ENCODE measurements at places on chromosomes 7 and 10.

- peak; percentile 90 for DNase-seq
Observed at GRCh38 chr7:148575640-148576411, 14.7 kb upstream of the C7orf33 start.

- no peak for DNase-seq
Observed at GRCh38 chr7:42097752-42098151, 139.3 kb downstream of the GLI3 start.

DNA sequence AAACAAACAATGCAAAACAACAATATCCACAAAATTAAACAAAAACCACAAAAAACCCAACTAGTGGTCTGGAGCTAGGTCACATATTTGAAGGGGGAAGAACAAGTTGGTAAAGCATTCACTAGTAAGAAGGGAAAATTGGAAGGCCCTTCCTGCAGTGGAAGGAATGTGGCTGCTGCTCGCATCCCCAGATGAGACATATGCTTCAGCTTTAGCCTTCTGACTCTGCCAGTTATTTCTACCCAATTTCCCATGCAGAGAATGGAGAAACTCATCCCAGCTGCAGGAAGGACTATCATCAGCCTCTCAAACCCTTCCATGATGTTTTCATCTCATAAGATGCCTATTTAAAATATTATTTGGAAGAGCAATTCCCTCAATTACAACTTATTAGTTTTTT lies 176.6 kb downstream of the BMPER start:
- DNase-seq = no peak

GRCh38 chr7:34133983-34134782 lies 228.8 kb downstream of the BMPER start:
- DNase-seq = peak; percentile 79

DNA sequence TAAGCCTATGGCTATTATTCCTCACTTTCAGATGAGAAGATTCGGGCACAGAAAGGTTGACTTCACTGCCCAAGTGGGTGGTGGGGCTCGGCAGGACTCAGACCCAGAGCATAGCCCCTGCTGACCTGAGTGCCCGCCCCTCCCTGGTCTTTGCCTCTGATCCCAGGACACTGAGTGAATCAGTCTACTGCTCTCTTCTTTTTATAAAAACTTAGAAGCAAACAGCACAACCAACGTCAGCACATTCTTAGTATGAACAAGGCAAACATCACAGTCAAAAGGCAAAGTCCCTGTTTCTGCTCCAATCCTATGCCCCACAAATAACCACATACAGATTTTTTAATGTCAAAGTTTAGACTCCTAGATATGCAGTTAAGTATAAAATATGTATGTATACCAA lies 237.8 kb downstream of the ZMYND11 start:
- DNase-seq = no peak

DNA sequence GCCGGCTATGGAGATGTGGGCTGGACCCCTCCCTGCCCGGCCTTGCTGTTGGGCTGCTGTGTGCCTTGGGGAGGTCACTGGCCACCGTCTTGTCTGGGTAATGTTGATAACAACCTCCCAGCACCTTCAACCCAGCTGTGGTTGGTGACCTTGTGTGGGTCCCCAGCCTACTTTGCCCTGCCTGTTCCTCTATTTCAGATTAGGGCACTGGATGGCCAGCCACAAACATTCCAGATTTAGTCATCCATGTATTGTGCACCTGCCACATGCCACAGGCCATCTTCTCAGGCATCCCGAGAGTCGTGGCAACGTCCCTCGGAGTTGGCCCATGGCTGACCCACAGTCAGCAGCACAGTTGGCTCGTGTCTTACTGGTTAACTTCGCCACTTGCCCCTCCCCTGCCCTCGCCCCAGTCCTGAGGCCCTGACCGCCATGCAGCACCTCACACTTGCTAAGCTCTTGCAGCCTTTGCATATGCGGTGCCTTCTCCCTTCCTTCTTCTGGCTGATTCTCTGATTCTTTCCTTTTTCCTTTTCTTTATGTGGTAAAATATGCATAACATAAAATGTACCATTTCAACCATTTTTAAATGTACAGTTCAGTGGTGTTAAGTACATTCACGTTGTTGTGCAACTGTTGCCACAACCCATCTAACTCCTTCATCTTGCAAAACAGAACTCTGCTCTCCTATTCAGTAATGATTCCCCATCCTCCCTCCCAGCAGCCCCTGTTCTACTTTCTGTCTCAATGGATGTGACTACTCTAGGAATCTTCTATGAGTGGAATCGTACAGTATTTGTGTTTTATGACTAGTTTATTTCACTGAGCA lies 60.6 kb downstream of the PRF1 start:
- no peak for DNase-seq

DNA sequence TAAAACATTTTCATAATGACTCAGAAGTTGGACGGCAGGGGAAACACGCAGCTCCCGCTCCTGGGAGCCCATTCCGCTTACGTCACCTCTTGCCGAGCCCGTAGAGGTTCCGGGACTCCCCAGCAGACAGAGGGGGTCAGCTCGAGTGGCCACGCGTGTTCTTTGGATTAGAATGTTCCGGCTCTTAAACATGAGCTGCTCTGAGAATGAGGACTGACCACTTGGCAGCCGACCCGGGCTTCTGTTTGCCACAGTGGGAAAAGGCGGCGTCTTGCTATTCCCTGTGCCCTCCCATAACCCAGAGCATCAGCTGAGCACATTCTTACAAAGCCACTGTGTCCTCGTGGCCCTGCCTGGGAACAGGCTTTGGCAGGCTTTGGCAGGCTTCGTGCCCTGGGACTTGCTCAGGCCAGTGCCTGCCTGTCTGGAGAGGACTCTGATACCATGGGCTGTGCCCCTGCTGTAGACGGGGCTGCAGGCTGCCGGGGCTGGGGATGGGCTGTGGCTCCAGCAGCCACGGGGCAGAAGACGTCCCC lies 40.1 kb downstream of the PFKP start:
- no peak for DNase-seq

DNA sequence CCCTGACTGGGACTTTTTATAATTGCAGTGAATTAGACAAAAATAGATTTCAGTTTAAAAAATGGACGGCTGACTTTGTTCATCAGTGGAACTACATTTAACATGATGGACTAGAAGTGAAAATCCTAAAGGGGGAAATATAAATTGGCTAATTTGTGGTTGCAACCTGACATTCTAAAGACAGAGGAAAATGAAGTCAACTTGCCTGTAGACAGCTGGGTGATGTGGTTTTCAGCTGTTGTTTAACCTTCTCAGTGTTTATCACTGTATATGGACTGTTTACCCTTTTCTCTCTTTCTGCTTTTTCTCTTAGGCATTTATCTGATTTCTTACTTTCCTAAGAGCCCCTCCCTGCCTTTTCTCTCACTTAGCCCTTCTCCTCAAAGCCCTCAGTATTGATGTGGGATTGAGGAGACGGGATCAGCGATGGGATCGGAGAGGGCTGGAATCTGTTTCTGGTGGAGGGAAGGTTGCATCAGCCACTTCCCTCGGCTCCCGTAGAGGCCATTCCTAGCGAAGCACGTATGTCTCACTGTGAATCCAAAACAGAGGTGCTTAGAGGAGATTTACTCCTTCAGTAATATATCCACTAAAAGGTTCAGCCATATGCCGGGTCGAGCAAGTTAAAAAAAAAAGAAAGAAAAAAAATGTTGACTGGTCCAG lies 109.0 kb upstream of the KLF6 start:
- no peak for DNase-seq

GRCh38 chr10:115052226-115052625 lies 40.9 kb upstream of the ATRNL1 start:
- no peak for DNase-seq

- DNase-seq = no peak
Observed at GRCh38 chr10:123784646-123785045, 107.0 kb downstream of the CPXM2 start.

DNA sequence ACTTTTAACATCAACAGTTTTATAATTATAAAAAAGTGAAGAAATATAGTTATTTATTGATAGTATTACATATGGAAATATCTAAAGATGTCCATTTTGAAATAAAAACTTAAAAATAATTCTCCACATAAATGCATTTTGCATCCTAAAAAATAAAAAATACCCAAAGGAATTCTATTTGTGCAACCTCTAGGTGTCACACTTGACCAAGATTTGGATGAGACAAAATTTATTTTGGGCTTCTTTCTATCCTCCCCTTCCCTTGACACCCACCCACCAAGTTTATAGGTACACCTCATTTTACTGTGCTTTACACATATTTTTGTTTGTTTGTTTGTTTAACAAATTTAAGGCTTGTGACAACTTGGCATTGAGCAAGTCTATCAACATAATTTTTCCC lies 3.3 kb upstream of the THSD7A start:
- no peak for DNase-seq

- DNase-seq = no peak
Observed at GRCh38 chr7:7416031-7416858, 119.4 kb downstream of the COL28A1 start.

DNA sequence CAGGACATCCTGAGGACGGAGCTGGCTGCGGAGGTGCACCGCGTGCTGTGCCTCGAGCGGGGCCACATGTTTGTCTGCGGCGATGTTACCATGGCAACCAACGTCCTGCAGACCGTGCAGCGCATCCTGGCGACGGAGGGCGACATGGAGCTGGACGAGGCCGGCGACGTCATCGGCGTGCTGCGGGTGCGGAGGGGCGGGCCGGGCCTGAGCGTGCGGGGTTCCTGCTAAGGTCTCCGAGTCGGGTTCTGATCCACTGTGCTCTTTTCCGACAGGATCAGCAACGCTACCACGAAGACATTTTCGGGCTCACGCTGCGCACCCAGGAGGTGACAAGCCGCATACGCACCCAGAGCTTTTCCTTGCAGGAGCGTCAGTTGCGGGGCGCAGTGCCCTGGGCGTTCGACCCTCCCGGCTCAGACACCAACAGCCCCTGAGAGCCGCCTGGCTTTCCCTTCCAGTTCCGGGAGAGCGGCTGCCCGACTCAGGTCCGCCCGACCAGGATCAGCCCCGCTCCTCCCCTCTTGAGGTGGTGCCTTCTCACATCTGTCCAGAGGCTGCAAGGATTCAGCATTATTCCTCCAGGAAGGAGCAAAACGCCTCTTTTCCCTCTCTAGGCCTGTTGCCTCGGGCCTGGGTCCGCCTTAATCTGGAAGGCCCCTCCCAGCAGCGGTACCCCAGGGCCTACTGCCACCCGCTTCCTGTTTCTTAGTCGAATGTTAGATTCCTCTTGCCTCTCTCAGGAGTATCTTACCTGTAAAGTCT lies 10.4 kb downstream of the ATG9B start:
- peak; percentile 92 for DNase-seq

GRCh38 chr7:52838981-52839411 lies 196.4 kb upstream of the POM121L12 start:
- DNase-seq = no peak

- peak; percentile 72 for DNase-seq
Observed at GRCh38 chr10:95841661-95842498, 65.9 kb upstream of the CC2D2B start.

- peak; percentile 76 for DNase-seq
Observed at GRCh38 chr10:95246582-95247051, 44.2 kb downstream of the PDLIM1 start.

GRCh38 chr7:10181996-10182395 lies 791.7 kb upstream of the PHF14 start:
- no peak for DNase-seq

DNA sequence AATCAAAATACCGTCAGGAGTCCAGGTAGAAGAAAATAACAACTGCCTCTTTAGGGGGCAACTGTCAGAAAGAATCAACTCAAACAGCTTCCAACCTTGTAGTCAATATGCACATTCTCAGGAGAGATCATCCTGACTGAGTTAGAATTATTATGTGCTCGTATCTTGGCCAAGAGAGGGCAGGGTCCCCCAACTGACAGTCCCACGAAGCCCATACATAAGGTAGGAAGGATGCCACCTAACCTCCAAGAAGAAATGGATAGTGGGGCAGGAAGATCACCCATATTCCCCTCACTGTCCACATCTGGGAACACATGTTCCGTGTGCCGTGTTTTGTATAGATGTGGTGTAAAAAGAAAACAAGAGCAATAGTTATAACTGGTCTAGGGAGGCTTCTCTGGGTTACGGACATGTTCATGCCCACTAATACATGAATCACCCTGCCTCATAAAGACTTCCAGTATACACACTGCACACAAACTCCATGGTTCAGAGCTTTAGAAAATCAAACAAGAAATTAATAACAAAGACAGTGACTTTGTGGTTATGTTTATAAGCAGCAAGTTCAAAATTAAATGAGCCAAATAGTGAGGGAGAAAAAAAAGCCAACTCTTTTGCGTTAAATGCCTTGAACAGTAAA lies 295.6 kb downstream of the FGFR2 start:
- DNase-seq = no peak

DNA sequence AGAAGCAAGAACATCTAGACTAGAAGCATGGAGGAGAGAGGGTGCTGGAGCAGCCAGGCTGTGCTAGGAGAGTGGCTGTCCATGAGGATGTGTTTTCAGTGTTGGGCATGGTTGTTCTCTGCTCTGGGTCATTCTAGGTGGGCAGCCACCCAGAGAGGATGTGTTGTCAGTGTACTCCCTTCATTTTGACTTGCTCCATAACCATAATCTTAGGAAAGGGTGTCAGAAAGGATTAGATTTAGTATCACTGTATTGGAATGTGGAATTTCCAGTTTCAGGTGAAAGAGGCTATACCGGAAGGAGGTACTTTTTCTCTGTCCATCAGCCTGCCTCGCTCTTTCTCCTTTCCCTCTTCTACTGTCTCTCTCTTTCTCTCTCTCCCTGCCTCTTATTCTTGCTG lies 474.5 kb upstream of the PODXL start:
- no peak for DNase-seq

DNA sequence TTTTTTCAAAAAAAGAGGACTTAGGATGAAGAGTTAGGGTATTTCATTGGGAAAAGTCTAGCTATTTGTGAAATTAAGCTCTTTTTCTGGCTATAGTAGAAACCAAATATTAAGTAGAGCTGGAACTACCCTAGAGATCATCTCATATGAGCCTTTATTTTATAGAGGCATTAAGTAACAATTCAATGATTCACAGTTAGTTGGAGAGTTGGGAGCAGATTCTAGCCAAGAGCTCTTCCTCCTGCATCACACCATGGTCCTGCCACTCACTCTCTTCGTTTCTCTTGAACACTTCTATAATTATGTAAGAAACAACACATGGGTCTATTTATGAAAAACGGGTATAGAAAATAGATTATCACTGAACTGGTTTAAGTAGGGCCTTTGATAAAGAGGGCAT lies 76.1 kb upstream of the ANK3 start:
- DNase-seq = no peak

GRCh38 chr7:29564496-29565223 lies 1.0 kb downstream of the PRR15 start:
- no peak for DNase-seq

DNA sequence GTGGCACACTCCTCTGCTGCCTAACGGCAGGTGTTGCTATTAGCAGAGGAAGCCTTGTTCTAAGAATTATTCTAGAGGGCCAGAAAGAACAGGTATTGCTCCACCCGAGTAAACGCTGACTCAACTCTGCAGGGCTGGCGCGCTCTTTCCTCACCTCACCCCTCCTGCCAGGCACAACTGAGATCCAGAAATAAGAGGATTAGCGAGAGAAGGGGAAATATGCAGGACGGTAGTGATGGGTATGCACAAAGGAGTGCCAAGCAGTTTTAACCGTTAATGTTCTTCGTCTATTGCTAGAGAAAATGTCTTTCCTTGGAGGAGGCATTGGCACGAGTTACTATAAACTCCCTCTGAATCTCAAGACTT lies 369 bp upstream of the SCIN start:
- DNase-seq = no peak

GRCh38 chr7:55545496-55545895 lies 26.8 kb downstream of the VOPP1 start:
- DNase-seq = no peak

Data from Karpas-422 (cell line).